ENCODE measurements at places on chromosomes 3 and 15.

- no peak for DNase-seq
These were observed 31.6 kb upstream of the STAG1 start for GRCh38 chr3:136783708-136784191.

DNA sequence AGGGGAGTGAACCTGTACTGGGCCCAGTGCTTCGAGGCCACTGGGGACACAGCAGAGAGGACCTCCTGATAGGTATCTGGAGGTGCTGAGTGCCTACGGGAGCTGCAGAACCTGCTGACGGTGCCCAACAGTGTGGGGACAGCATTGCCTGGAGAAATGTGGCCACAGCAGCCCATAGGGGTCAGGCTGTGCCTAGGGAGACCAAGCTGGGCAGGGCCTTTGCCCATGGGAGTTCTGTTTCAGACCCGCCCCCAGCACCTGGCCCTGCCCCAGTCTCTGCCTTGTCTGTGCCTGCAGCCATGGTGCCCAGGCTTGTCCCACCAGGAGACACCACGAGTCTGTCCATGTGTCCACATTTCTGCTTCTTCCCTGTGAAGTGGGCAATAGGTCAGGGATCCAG, 15.3 kb upstream of the RPL32 start:
- DNase-seq, result no peak

GRCh38 chr3:73719413-73719851, 94.7 kb upstream of the PDZRN3 start:
- DNase-seq, result no peak

- no peak for DNase-seq
These were observed 122.6 kb downstream of the AQP9 start for GRCh38 chr15:58260725-58261267.

- DNase-seq, result peak; percentile 20
These were observed 3.9 kb downstream of the AEN start for GRCh38 chr15:88624971-88625490.

- peak; percentile 82 for DNase-seq
These were observed at the start of gene USP13 for GRCh38 chr3:179652447-179653095. TSS of gene USP13 (plus strand) at chr3:179653040. CDS start at chr3:179653226, 186 bp downstream.

GRCh38 chr15:81289910-81290309, 34.0 kb downstream of the STARD5 start:
- DNase-seq, result no peak

DNA sequence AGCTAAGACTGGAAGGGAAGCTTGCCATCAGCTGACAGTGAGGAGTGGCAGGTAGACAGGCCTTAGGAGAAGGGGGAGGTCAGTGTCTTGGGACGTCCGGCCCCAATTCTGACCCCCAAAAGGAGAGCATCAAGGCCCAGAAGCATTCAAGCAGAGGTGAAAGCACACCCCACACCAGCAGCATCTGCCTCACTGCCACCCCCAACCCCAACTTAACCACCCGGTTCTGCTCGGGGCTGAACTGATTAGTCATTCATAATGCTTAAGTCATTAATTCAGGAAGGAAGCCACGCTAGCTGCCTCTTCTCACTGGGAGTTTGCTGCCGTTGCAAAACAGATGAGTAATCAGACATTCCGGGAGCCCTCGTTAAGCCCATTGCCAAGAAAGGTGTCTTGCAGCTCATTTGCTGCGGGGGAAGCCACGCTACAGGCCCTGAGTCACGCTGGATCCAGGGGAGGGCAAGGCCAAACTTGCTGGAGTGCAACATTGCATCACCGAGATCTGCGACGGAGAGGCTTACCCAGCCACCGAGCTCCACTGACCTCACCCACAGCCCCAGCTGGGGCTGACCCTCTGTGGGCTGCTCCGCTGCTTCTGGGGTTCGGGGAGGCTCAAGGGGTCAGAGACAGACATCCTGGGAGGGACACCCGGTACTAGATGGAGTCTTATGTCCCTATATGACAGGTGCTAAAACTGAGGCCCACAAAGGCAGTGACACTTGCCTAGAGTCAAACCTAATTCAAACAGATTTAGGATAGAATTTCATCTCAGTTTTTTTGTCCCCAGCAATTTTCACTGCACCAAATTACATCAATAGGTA, 46.4 kb upstream of the HES1 start:
- DNase-seq, result peak; percentile 72

GRCh38 chr3:119294696-119295671, 801 bp downstream of the ARHGAP31 start:
- no peak for DNase-seq

- no peak for DNase-seq
These were observed 46.4 kb downstream of the ZNF106 start for GRCh38 chr15:42444415-42445063.

DNA sequence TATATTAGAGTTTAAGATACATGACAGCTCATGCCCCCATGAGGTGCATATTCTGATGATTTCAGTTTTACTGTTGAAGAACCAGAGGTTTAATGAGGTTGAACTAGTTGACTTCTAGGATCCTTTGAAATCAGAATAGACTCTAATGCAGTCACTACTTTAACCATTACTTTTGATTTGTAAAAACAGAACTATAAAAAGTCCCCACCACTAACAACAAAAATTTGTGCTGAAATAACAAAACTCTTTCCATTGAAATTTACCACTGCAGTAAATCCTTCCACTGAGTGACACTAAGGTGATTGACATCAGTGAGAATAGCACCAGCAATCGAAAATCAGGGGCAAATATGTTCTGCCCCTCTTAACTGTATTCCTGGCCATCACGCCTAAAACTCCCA, 214.1 kb downstream of the SHQ1 start:
- DNase-seq, result no peak

GRCh38 chr15:51180011-51180410, 85.3 kb upstream of the TNFAIP8L3 start:
- DNase-seq, result no peak

- DNase-seq, result peak; percentile 91
These were observed 45.3 kb downstream of the CAPN3 start for GRCh38 chr15:42404461-42405235.

GRCh38 chr15:57387564-57388076, 11.3 kb downstream of the CGNL1 start:
- DNase-seq, result no peak

DNA sequence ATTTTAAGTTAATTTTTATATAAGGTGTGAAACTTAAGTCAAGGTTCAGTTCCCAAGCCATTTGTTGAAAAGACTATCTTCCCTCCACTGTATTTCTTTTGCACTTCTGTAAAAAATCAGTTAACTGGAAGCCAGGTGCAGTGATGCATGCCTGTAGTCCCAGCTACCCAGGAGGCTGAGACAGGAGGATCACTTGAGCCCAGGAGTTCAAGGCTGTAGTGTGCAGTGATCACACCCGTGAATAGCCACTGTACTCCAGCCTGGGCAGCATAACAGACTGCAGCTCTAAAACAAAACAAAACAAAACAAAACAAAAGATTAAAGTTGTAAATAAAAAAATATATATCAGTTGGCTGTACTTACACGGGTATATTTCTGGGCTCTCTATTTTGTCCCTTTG, 33.1 kb upstream of the SEC22A start:
- DNase-seq, result no peak

- DNase-seq, result no peak
These were observed 17.3 kb upstream of the GBE1 start for GRCh38 chr3:81778678-81779182.

GRCh38 chr3:8518138-8518537, 16.5 kb downstream of the LMCD1 start:
- no peak for DNase-seq

GRCh38 chr15:40242213-40242599, 3.3 kb downstream of the PAK6 start:
- DNase-seq, result no peak

DNA sequence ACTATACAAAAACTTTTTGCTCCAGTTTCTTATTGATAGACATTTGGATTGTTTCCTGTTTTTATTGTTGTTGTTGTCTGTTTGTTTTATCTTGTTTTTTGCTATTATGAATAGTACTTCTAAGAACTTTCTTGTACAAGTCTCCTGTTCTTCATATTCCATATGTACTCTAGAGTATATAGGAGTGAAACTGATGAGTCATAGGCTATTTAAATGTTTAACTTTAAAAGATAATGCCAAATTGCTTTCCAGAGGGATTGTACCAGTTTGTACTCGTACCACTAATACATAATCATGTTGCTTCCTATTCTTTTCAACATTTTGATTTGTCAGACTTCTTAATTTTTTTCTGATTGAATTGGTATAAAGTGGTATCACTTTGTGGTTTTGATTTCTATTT, 19.6 kb downstream of the LRRC49 start:
- no peak for DNase-seq

DNA sequence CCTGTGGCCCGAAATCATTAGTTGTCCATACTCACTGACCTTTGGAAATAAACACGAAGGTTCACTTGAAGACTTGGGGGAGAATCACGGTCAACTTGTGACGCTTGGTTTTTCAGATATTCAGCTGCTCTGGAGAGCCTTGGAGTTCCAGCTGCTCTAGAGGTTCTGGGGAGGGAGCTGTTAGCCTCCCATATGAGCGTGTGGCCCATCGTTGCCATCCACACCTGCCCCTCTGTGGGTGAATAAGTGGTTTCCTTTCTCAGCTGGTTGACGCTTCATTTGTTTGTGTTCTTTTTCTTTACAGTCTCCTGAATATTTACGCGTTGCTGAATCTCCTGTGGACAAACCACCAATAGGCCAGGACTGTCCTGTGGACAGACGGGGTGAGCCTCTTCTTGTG, 35.6 kb downstream of the APBA2 start:
- DNase-seq, result no peak

GRCh38 chr3:174126990-174127758, 729.6 kb downstream of the NLGN1 start:
- DNase-seq, result no peak

DNA sequence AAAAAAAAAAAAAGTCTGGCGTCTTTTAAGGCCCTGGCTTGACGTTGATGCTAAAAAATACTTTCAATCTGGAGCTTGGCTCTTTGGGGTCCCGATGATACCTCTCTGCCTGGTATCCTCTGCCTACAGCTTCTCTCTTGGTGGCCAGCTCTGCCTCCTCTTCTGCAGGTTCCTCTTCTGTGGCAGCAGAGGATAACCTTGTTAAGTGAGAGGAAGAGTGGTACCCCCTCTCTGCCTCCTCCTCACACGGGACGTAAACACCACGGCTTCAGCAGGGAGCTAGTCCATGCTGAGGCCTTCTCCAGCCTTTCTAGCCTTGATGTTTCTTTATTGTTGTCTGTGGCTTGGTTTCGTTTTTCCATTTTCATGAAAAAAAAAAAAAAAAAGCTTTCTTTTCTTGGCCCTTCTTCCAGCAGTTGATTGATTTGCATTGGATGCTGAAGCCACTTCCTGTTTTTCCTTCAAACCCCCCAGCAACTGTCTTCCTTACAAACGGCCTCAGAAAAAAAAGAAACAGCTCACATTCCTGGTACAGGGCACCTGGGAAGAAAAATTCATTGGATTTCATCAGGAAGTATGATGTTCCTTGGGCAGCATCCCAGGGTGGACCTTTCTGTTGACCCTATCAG, 59.7 kb downstream of the RORA start:
- no peak for DNase-seq

- DNase-seq, result no peak
These were observed 440.0 kb upstream of the PROK2 start for GRCh38 chr3:72224804-72225509.

GRCh38 chr3:37819591-37819990, 42.1 kb upstream of the CTDSPL start:
- no peak for DNase-seq

DNA sequence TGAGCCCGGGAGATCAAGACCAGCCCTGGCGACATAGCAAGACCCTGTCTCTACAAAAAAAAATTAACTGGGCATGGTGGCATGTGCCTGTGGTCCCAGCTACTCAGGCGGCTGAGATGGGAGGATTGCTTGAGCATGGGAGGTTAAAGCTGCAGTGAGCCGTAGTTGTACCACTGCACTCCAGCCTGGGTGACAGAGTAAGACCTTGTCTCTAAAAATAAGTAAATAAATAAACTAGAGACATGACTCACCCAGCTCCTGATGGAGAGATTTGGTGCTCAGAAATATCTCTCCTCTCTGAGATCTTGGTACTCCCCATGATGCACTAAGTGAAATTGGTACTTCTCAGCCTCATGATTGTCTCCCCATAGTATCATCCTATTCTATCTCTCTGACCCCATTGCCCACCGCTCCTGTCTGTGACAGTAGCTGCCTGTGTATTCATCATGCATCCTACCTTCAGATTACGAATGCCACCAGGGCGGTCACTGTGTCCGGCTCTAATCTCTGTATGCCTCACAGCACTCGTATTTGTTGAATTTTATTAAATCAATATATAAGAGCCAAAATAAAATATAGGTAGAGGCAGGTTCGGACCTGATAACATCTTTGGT, 50.9 kb downstream of the ABHD2 start:
- no peak for DNase-seq

DNA sequence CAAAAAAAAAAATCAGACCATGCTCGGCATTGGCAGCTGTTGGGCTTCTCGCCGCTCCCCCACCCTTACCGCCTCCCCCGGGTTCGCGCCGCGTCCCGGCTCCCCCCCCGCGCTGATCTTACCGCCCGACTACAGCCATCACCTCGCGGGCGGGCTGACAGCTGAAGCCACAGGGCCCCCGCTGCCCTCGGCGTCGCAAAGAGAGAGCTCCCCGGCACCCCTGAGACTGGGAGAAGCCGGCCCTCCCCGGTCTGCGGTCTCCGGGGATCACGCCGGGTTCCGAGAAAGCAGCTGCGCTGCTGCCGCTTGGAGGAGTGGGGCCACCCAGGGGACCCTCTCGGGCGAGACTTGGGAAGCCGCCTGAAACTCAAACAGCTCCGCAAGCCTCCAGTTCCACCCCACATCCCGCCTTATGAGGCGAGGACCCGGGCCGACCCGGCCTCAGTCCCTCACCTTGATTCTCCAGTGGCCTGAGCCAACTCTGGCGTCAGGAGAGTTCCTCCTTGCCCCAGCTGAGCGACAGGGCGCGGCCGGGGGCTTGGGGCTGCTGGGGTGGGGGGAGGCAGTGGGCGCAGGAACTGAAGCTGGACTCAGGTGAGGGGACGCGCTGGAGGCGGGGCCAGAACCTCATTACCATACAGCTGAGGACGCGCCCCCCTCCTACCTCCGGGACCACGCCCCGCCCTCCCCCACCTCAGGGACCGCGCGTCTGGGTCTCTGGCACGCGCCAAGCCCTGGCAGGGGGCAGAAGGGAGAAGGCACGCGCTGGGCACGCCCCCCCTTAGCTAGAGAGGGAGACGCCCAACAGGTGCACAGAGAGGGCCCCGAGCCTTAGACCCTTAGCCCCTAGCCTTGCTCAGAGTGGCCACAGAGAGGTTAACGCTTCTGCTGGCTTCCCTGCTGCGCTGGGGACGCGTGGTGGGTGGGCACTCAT, 1.0 kb upstream of the DLL4 start:
- no peak for DNase-seq

DNA sequence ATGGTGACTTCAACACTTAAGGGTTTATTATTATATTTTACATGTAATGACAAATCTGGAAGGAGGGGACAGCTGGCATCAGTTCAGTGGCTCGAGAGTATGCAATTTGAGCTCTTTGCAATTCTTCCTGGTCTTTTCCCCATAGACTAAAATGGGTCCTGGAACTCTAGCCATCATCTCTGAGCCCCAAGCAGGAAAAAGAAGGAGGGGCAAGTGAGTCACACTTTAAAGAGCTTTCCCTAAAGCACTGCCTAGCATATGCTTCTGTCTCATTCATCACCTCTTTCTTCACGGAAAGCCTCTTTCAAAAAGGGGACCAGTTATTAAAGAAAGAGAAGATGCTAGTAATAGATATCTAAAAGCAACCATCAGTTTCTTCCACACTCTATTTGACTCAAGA, 466.3 kb downstream of the ZIC1 start:
- no peak for DNase-seq

GRCh38 chr3:1734494-1735122, 364.1 kb upstream of the CNTN4 start:
- peak; percentile 68 for DNase-seq

Data from head of caudate nucleus (tissue), 42 donors.